ENCODE measurements at places on chromosomes 6 and 20.
A peak's percentile ranks its signal among the peaks of the same experiment; 100 is the strongest.

DNA sequence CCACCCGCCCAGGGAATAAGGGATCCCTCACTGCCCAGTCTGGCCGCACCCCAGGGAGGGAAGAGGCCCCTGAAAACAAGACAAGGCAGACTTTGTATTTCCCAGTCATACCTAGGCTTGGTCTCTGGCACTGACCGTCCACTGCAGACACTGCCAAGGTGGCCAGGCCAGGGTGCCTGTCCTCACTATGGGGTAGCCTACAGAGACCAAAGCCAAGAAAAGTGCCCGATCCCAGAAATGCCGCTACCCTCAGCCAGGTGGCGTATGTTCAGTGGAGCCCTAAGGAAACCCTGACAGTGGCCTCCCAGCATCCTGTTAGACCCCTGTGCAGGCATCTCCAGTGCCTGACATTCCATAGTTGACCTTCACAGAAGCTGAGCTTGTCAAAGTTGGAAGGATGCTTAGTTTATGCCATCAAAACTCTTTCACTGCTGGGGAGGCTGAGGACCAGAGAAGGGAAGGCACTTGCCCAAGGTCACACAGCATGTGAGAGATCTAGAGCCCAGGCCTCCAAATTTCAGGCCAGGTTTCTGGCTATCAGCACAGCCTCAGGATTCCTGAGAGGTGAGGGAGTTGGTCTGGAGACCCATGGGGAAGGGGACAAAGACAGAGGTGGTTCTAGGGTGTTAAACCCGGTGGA is 2.5 kb downstream of the SCRT2 start:
- peak; percentile 36 for DNase-seq

- DNase-seq = peak; percentile 29
These were observed 53.0 kb upstream of the NOP56 start for GRCh38 chr20:2599288-2600006.

GRCh38 chr6:72382602-72383529 is 239.0 kb upstream of the KCNQ5 start:
- DNase-seq = no peak

- no peak for DNase-seq
These were observed 72.3 kb upstream of the CD2AP start for GRCh38 chr6:47405273-47405672.

- DNase-seq = peak; percentile 63
These were observed 667 bp downstream of the CAP2 start for GRCh38 chr6:17393892-17394631.

DNA sequence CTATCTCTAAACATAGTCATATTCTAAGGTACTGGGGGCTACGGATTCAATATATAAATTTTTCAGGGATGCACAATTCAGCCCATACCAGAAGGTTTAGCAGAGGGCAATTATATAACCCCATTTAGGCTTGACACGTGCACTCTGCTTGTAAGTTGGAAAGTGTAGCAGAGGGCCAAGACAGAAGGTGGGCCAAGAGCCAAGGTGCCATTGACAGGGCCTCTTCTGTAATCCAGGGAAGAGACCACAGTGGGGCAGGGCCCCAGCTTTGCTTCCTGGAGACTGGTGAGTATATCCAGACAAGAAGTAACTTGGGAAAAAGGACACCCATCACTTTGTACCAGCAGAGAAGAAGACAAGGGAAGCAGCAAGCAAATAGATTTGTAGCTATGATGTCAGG is 672.4 kb upstream of the MARCKS start:
- no peak for DNase-seq

DNA sequence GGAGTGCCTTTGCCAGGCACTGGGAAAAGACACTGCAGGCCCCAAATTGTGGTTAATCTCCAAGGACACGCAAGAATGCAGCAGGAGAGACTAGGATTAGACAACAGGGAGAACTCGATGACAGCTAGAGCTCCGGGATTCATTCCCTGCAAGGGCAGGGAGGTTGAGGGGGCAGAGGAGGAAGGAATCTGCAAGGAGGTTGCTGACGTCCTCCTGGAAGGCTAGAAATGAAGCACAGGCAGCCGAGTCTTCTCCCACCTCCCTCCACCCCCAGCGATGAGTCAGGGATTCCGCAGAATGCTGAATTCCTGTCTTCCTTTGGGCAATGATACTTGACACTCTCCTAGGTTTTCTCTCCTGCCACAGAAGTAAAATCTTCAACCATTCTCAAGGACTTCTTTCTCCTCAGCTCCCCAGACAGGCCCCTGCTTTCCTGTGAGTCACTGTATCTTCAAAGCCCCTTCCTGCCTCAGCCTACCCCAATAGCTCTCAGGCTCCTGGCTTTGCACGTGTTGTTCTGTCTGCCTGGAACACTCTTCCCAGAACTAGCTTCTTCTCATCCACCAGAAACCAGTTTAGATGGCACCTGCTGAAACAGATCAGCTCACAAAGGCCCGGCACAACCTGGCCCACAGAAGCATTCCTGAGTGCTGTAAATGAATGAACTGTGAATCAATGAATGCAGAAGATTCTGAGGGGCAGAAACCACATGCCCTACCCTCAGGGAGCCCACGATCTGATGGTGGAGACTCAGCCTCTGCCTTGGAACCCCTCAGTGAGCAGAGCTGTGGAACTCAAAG is 85.6 kb downstream of the MRPL14 start:
- DNase-seq = no peak

DNA sequence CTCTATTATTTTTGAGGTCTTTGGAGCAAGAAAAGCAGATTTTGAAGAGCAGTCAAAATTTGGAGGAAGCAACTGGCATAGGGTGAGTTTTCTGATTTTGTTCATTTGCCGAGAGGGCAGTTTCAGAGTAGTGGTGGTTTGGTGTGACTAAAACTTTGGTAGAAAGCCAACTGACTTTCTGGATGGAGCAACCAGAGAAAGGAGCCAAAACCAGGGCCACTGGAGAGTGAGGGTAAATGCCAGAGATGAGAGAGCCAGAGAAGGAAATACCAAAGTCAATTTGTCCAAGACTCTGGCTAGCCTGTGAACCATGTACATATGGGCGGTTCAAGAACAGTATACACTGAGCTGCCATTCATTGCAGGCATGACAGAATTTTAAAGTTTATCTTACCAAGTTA is 40.5 kb upstream of the ZBTB24 start:
- DNase-seq = no peak

- no peak for DNase-seq
These were observed 51.2 kb downstream of the TP53INP2 start for GRCh38 chr20:34755367-34755766.

DNA sequence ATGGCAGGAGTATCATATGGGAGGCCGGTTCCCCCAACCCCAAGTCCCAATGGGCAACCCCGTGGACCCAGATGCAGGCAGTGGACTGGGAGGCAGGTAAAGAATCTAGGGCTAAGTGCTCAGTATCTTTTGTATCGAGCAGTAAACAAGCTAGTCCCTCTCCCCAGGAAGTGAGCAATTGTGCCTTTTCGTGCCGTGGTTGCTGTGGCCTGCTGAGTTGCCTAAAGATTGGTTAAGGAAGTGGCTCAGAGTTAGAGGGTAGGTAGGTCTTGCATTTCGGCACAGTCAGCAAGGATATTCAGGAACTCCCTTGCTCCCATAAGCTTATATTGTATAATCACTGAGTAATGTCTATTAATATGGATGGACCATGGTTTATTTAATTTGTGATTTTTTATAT is 1.3 kb upstream of the DNAH8 start:
- no peak for DNase-seq

GRCh38 chr6:161744211-161745067 is 470.6 kb upstream of the AGPAT4 start:
- no peak for DNase-seq

DNA sequence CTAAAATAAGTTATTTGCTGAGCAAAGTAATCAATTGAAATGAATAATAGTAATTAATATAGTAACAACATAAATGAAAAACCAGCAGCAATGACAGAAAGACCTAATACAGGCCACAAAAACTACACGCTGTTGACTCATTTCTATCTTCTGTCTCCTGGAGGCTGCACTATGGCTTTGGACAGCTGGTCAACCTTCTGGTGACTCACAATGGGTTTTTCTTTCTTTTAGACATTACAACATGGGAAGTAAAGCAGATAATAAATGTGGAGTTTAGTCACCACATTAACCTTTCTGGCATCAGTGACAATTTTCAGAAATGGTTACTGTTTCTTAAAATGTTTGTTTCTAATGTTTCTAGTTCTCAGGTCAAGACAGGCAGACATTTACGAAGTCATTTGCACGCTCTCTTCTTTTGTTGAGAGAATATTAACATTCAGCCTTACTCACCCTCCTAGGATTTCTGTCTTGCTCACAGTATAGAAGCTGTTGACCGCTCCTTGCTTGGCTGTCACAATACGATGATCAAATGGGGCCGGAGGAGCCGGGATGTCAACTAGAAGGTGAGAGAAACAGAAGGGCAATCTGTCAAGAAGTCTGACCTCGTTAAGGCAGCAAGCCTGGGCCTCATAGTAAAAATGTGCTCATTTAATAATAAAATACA is 62.2 kb downstream of the MYLK4 start:
- DNase-seq = no peak

GRCh38 chr6:48978016-48978415 is 485.0 kb downstream of the MMUT start:
- DNase-seq = no peak

- DNase-seq = no peak
These were observed 104.3 kb downstream of the MAP3K4 start for GRCh38 chr6:161095916-161096315.

DNA sequence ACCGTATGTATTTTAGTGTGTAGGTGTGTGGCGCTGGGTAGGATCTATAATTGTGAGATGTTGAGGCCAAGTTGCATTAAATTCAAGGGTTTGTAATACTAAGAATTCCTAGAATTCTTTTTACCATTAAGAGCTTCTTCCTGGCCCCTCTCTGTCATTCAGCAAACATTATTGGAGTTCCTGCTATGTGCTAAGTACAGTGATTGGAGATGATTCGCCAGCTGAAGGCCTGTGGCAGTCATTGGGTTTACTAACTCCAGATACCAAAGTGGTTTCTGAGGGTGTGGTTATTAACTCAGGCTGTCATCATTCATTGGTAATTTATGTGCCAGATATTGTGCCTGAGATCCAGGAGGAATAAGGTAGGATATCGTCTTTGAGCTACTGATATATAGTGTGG is 167.1 kb downstream of the LAMA2 start:
- no peak for DNase-seq

GRCh38 chr6:25050356-25050755 is 114.6 kb upstream of the RIPOR2 start:
- no peak for DNase-seq

DNA sequence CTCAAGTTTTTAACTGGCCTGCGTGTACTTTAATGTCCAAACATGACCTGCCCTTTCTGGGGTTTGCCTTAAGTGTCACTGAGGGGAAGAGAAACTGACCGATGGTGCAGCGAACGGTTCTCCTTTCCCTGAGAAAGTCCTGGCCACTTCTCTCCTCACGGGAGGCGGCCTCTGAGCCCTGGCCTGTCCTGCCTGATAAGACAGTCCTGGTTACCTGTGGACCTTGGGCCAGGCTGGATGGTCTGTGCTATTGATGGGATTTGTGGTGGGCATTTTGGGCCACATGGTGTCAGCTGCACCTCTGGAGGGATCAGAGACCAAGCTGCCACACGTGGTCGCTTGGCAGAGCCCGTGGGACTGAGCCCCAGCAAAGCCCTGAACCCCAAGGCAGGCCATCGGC is 11.6 kb upstream of the NTSR1 start:
- no peak for DNase-seq

DNA sequence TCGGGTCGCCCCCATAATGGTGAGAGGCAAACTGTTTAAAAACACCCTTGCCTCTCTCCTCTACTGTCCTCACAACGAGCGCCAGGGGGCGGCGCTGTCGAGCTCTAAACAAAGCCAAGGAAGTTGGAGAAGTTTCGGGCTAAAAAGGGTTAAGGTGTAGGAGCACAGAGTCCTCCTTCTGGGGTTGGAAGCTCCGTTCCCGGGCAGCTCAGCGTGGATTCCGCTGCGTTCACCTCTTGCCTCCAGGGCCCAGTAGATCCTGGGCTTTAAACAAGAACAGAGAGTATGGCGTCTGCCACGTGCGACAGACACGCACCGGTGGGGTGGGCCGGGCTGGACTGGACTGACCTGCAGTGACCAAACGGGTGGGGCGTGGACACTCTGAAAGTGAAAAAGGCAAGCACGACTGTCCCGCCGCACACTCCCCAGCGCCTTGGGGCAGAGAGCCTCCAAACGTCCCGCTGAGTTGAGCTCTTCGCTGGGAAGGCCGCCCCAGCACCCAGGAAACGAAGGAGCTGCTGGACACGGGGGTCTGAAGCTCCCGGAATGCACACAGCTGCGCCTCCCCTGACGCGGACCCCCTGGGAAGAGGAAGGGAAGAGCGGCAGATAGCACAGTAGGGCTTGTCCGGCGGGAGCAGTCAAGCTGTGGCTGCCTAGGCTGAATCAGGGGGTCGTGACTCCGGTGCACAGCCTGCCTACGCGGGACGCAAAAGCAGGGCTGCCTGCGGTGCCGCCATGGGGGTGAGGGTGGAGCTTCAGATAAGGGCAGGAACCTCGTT is 1.6 kb upstream of the THBD start:
- DNase-seq = peak; percentile 51

GRCh38 chr6:142367501-142368018 is 65.8 kb downstream of the ADGRG6 start:
- no peak for DNase-seq

DNA sequence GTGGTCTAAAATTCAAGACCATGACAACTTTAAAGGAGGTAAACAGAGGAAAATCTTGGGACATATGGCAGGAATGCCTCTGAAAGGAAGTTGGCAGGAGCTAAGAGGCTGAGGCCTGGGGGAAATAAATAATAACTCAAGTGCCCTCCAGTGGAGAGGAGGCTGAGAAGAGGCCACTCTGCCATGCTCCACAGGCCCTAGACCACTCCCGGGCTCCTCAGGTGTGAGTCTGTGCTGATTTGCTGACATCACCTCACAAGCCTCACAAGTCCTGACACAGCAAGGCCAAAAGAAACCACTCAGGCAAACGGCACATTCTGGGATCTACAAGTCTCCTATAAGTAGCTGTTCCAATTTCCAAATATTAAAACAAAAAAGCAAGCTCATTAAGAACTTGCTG is 91.0 kb upstream of the RIPOR2 start:
- no peak for DNase-seq

DNA sequence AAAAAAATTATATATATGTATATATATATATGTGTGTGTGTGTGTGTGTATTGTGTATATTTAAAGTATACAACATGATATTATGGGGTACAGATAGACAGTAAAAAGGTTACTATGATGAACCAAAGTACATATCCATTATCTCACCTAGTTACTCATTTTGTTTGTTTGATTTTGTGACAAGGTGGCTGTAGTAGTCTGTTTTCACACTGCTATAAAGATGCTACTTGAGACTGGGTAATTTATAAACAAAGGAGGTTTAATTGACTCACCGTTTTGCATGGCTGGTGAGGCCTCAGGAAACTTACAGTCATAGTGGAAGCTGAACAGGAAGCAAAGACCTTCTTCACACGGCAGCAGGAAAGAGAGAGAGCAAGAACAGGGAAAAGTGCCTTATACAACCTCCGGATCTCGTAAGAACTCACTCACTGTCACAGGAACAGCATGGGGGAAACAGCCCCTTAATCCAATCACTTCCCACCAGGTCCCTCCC is 30.2 kb upstream of the DACT2 start:
- no peak for DNase-seq

GRCh38 chr6:116400328-116400727 is 29.6 kb downstream of the DSE start:
- no peak for DNase-seq
